ENCODE measurements at places on chromosomes 6 and 20. TPM values are rescaled to one million over a fixed set of nuclear protein-coding genes. Genes with fewer than 3 reads are reported as not detected.

DNA sequence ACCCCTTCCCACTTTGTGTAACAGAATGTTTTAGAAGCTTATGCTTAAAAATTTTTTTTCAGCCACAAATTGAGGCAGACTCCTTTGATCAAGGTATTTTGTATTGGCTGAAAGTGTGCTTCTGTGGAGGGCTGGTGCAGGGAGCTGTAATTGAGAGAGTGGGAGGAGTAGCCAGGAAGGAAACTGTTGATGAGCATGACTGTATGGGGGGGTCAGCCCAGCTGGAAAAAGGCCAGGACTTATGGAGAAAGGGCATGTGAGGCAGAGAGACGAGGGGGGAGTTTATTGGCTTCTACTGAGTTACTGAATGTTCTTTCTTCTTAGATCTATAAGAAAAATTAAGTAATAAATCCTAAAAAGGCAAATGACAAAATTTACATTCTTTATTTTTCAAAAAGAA is 13.4 kb downstream of the RFPL4B start:
- no peak for DNase-seq

GRCh38 chr20:63456429-63457284 is 15.8 kb downstream of the KCNQ2 start:
- peak; percentile 70 for DNase-seq

Gene HSPA1L
- 2.2 TPM for total RNA-seq

DNA sequence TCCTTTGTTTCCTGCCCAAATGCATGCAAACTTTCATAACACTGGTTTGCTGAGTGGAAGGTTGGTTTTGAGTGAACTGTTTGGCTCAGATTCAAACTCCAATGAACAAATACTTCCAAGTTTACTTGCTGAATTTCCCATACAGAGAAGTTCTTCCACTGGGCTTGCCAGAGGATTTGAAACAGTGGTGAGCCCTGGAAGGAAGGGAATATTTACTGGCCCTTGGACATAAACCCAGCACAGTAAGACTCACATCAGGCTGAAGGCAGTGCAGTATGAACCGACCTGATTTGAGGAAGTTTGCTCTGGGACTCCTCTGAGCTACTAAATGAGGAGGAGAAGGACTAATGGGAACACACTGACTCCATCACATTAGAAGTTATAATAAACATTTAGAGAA is 3.8 kb downstream of the TRAF3IP2 start:
- no peak for DNase-seq

Gene RIMS4
- 0.11 TPM for total RNA-seq

- DNase-seq = peak; percentile 63
These were observed 41.4 kb downstream of the DTNBP1 start for GRCh38 chr6:15621203-15622044.

DNA sequence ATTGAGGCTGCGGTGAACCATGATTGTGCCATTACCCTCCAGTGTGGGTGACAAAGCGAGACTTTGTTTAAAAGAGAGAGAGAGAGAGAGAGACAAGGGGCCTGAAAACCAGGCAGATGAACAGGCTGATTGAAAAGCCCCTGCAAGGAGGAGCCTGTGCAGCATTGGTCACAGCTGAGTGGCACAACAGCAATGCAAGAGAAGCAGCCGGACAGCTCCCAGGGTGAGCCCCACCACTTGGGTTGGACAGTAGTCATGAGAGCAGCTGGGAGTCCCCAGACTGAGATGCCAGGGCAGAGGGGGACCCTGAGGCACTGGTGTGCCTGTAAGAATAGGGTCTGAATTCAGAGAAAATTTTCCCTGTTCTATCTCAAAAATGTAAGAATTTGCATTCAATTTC is 10.2 kb downstream of the DNPH1 start:
- no peak for DNase-seq

- DNase-seq = no peak
These were observed 1152.0 kb downstream of the HACE1 start for GRCh38 chr6:103707596-103708325.

DNA sequence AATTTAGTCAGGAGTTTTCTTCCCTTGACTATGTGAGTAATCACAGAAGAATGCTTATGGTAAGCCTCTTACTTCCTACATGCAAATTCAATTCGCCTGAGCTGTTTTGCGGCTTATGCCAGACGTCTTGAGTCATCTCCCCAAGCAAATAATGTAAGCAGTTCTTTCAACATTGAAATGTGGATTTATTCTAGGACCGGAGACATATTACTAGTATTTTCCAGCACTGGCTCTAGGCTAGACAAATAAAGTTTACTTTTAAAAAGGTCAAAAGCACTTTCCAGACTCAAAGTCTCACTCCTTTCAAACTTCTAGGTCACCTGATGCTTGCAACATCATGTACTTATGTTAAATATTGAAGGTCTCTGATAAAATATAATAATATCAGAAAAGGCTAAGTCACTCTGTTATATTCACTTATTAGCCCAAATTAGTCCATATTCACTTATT is 38.1 kb upstream of the NOX3 start:
- no peak for DNase-seq

GRCh38 chr20:6829510-6830116 is 62.1 kb downstream of the BMP2 start:
- DNase-seq = no peak

DNA sequence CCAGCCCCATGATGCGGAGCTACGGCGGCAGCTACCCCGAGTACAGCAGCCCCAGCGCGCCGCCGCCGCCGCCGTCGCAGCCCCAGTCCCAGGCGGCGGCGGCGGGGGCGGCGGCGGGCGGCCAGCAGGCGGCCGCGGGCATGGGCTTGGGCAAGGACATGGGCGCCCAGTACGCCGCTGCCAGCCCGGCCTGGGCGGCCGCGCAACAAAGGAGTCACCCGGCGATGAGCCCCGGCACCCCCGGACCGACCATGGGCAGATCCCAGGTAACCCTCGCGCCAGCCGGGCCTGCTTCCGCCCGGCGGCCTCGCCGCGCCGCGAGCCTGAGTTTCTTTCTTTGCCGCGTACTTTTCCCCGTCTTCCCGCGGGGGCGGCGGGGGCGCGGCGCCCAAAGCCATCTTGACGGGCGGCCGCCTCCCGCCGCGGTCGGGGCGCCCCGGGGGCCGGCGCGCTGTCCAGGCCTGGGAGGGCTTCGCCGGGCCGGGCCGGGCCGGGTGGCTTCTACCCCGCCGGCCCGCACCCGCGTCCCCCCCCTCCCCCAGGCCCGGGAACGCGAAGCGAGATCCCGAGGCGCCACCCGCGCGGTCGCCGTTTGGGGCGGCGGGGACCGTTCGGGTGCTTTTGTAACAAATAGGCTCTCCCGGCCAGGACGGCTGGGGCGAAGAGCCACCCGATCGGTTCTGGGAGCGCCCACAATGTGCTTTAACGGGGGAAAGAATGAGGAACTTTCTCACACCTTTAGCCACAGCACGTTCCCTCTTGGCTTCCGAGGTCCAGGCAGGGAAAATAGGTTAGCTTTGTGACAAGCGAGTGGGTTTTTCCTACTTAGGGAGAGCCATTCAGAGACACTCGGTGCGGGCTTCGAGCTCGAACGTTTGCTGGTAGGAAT is 2.3 kb downstream of the ARID1B start:
- peak; percentile 64 for DNase-seq

- DNase-seq = peak; percentile 23
These were observed 152.3 kb downstream of the ZFAND3 start for GRCh38 chr6:37971711-37972390.

Gene GABRR2
- 0.69 TPM for total RNA-seq

Gene TNFRSF6B
- total RNA-seq = 0.27 TPM

DNA sequence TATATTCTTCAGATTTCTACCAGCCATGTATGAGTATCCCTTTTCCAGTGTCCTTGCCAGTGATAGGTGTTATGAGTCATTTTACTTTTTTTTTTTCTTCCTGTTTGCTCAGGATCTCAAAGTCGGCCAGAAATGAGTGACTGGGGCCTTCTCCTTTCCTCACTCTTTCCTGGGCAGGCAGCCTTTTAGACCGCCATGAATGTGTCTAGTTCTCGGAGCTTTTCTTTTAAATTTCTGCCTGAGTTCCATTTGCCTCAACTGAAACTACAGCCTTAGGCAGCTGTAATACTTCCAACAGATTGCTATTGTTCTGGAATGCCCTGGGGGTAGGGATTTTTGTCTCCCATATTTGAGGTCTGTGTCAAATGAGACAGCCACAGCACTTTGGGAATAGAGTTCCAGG is 83.7 kb downstream of the STXBP5 start:
- no peak for DNase-seq

- DNase-seq = no peak
These were observed 118.7 kb downstream of the TBX18 start for GRCh38 chr6:84645563-84646266.

Gene ATP6V1G2
- 1.6 TPM for total RNA-seq

DNA sequence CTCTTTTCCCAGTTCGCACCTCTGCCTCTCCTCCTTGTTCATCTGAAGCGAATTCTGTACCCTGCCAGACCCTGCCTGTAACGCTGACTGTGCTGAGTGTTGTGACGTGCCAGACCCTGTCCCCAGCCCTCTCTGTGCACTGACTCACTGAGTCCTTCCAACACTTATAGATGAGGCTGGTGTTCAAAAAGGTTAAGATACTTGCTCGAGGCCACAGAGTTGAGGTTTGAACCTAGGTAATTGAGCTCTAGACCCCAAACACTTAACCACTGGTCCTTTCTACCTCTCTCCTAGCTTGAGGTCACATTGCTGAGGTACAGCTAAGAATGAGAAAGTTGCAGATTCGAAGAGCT is 45.7 kb upstream of the NEDD9 start:
- DNase-seq = no peak

DNA sequence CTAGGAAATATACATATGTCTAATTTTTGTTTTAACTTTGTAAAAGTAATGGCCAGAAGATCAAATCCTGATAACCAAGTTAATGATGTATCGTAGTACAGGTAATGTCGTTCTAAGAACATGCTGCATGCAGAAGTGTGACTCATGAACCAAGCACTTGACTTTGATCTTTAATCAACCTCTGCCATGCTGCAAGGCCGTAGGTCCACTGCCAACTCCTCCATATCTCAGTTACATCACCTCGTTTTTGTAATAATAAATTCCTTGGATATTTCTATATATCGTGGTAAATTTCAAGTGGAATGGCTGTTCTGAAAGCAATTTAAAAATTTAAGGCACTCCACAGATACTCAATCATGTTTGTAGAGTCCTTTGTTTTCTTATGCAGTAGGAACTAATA is 771.7 kb downstream of the EPHA7 start:
- DNase-seq = no peak
